ENCODE measurements at places on chromosomes 1 and 21. TPM values are rescaled to one million over a fixed set of nuclear protein-coding genes. Genes with fewer than 3 reads are reported as not detected.

GRCh38 chr1:84339503-84339902 is 38.0 kb downstream of the SAMD13 start:
- no peak for DNase-seq

- DNase-seq, result no peak
These were observed 89.8 kb downstream of the EVI5 start for GRCh38 chr1:92695104-92695503.

- no peak for DNase-seq
These were observed 302.6 kb downstream of the AJAP1 start for GRCh38 chr1:4957027-4957426.

DNA sequence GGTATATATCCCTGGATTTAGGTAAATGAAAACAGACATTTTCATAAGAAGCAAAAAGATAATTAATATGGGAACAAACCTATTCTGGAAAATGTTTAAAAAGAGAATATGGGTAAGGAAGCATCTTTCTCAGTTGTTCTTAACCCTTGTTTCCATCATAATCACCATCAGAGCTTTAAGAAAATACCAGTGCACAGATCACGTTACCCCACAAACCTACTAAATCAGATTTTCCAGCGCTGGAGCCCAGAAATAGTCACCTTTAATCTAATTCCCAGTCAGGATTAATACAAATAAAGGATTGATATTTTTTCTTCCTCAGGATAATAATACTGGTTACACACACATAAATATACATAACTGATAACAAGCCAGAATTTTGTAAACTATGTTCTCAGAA is 44.6 kb downstream of the PTPRC start:
- DNase-seq, result no peak

DNA sequence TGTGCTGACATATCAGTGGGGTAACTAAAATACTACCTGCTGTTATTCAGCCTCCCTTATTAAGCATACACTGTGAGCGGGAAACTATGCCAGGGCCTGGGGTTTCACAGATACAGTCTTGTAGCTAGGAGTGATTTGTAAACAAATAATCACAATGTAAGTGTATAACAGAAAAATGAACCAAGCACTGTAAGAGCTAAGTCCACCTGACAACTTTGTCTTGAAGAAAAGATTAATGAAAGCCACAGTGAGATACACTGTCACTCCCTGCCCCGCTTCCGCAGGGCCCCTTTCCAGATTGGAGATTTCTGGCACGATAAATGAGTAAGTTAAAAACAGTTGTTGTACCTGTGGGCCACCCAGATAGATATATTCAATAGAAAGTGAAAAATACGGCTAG is 4.8 kb downstream of the RCAN3 start:
- DNase-seq, result no peak

DNA sequence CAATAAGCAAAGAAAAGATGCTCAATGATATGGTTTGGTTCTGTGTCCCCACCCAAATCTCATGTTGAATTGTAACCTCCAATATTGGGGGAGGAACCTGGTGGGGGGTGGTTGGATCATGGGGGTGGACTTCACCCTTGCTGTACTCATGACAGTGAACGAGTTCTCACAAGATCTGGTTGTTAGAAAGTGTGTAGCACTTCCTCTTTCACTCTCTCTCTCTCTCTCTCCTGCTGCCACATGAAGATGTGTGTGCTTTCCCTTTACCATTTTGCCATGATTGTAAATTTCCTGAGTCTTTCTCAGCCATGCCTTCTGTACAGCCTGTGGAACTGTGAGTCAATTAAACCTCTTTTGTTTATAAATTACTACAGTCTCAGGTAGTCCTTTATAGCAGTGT is 248.4 kb downstream of the HHIPL2 start:
- DNase-seq, result no peak

LCE1C gene
- total RNA-seq, result not detected

MPL gene
- 0.63 TPM for total RNA-seq

CYP2J2 gene
- total RNA-seq, result not detected

HOOK1 gene
- total RNA-seq, result 0.19 TPM

HHIPL2 gene
- not detected for total RNA-seq

LIN28A gene
- total RNA-seq, result not detected

LYPD8 gene
- 0.57 TPM for total RNA-seq

All from esophagus muscularis mucosa (tissue), 4 donors.